ENCODE measurements at places on chromosomes 1 and 21.

GRCh38 chr1:103087256-103087655, 21.1 kb downstream of the COL11A1 start:
- no peak overlapping the region for H3K4me3 ChIP-seq
- no peak overlapping the region for H3K27ac ChIP-seq
- H3K4me1 ChIP-seq: no peaks in the 10 kb centered on the region

DNA sequence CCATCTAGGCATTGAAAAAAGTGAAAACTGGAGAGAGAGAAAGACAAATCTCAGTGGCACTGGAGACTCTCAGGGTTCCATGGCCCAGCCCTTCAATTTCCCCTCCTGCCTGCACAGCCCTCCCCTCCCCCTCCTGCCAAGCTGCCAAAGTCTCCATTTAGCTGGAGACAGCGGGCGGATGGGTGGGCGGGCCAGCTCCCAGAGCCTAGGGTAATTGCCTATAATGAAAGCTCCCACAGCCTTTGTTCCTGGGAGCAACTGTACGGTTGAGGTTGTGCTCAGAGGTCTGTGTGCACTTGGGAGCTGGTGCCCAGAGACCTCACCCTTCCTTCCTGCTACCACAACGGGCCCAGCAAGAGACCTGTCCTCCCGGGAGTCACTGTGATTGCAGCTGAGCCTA, 89.6 kb downstream of the NAV1 start:
- DNase-seq: no peak
- H3K4me1 ChIP-seq: no peaks in the 10 kb centered on the region
- no peak overlapping the region for H3K4me3 ChIP-seq
- H3K27me3 ChIP-seq: no peaks in the 10 kb centered on the region

DNA sequence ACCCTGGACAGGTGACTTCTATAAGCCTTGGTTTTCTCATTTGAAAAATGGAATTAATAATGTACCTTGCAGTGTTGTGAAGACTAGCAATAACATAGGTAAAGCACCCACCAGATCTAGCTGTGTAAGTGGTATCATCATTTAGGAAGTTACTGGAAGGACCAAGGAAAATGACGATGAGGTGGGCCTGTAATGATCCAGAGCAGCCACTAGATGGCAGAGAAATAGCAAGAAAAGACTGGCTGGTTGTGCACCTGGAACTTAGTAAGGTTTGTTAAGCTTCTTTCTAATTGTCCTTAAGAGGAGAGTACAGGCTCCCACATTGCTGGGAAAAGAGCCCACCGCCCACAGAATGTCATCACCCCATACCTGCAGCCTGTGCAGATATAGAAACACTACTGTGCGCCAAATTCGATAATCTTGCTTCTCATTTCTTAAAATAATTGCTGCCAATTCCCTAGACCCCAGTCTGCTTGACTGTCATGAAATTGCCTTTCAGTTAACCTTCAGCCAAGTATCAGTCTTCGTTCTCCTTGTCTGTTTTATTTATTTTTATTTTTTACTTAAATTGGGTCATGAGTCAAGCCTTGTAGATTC, 37.2 kb downstream of the WNT4 start:
- H3K27ac ChIP-seq: no peak overlapping the region
- DNase-seq: no peak
- H3K27me3 ChIP-seq: no peaks in the 10 kb centered on the region
- no peaks in the 10 kb centered on the region for H3K36me3 ChIP-seq
- H3K4me1 ChIP-seq: peaks cover 77% of the 10 kb centered on the region

- peak within 1 kb of the TSS; percentile 47 for H3K4me3 ChIP-seq
- DNase-seq: peak; percentile 91
- peaks cover 25% of the 10 kb centered on the region for H3K4me1 ChIP-seq
- H3K27me3 ChIP-seq: peaks cover 3% of the 10 kb centered on the region
Observed at GRCh38 chr1:71047635-71048607, at the start of gene PTGER3. Gene PTGER3, minus strand, starts transcription at chr1:71047816. Its CDS starts 239 bp downstream, at chr1:71047577.

DNA sequence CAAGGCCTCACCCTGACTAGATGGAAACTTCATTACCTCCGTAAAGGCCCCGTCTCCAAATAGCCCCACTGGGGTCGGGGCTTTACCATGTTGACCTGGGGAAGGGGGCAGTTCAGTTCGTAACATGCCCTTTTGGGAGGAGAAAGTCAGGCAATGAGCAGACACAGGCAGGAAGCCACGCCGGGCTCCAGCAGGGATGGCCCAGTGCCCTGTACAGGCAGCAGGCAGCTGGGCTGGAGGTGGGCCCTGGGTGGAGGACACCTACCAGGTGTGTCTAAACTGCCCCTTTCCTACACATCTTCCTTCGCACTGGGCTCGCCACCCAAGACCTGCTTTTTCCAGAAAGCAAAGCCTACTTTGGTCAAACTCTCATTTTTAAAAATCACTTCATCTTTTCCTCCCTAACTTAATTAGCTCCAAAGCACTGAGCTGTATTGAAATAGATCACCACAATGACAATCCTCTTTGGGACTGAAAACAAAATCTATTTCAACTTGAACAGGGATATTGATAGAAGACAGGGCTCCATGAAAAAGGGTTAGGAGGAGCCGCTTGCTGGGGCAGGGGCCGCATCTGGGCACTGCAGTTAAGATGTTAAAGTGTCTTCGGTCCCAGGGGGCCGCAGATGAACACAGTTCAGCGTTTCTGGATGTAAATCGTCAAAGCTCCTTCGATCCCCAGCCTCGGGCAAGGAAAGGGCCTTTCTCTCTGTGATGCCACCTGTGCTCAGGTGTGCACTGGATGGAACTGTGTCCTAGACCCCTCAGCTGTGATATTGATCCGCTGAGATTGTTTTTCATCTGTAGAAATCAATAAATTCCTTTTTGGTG, 104.6 kb downstream of the PDE9A start:
- no peak overlapping the region for H3K27ac ChIP-seq
- DNase-seq: no peak
- H3K4me3 ChIP-seq: no peak overlapping the region
- H3K27me3 ChIP-seq: no peaks in the 10 kb centered on the region
- peaks cover 54% of the 10 kb centered on the region for H3K36me3 ChIP-seq

- peaks cover 26% of the 10 kb centered on the region for H3K4me1 ChIP-seq
- no peak for DNase-seq
- no peaks in the 10 kb centered on the region for H3K27me3 ChIP-seq
- no peak overlapping the region for H3K4me3 ChIP-seq
Observed at GRCh38 chr1:113453771-113454083, 63.4 kb downstream of the MAGI3 start.

DNA sequence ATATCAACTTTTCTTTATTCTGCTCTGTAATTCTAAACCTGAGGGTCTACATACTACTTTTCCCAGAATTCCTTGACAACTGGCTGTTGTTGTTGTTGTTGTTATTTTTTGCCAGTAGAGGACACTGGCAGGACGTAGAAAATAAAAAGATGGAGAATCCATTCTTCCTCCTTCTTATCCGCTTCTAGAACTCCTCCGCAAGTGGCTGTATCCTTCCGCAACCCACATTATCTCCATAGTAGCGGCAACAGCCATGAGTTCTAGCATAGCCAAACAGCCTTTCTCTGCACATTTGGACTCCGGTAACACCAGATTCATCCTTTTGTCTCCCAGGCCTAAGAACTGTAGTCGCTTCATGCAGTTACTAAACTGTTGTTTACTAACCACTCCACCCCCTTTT, 91.1 kb upstream of the CACHD1 start:
- H3K27me3 ChIP-seq: no peaks in the 10 kb centered on the region
- no peak for DNase-seq
- H3K36me3 ChIP-seq: no peaks in the 10 kb centered on the region
- H3K4me1 ChIP-seq: no peaks in the 10 kb centered on the region
- no peak overlapping the region for H3K4me3 ChIP-seq

DNA sequence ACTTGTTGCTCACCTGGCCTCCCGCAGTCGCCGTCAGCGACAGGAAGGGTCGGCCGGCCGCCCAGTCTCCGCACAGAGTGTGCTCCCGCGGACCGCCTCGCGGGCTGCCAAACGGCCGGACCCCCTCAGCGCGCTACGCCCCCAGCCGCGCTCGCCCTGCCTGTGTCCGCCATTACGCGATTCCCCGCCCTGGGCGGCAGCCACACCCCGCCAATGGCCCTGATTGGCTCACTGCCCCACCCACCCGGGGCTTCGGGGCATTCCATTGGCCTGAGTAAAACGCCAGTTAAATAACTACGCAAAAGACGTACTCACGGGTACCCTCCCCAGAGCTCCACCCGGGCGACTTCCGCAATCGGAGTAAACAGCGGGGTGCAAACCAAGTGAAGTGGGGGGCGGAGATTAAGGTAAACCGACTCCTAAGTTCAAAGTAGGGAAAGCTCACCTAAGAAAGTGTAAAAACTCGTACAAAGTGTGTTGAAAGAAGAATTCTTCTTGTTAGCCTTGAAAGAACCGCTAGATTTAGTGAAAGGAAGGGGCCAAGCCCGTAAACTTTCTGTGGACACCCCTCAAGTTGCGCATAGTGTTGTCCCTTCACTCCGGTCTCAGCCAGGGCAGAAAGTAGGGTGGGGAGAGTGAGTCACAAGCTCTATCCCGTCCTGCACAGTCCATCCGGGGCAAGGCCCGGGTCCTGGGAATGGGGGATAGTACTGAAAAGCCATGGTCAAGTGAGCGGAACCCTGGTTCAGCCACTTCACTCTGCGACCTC, at the start of gene WASF2:
TSS of gene WASF2 (minus strand) at position 195 of the 769 bp plus-strand sequence. CDS start 61,277 bp downstream, outside the sequence.
- no peaks in the 10 kb centered on the region for H3K36me3 ChIP-seq
- H3K4me1 ChIP-seq: no peaks in the 10 kb centered on the region
- H3K27me3 ChIP-seq: no peaks in the 10 kb centered on the region
- DNase-seq: peak; percentile 99

DNA sequence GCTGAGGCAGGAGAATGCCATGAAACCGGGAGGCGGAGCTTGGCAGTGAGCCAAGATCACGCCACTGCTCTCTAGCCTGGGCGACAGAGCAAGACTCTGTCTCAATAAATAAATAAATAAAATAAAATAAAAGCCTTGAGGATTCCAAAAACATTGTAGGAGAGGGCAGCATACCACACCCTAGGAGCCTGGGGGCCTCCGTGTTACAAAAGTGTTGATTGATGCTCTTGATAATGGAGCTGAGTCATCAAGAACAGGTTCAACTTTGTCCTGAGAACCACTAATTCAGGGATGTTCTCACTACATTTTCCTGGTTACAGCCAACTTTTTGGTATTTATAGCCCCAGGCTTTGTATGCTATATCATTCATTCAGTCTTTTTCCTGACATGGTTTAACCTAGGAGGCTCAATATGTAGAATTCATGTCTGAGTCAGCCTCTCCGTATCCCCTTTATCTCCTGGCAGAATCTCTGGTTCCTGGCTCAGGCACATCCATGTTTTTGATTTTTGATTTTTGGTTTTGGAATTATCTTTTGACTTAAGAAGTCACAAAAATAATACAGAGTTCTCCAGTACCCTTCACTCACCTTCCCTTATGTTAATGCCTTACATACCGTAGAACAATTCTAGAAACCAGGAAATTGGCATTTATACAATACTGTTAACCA, 69.4 kb downstream of the LRRC8D start:
- no peaks in the 10 kb centered on the region for H3K4me1 ChIP-seq
- DNase-seq: no peak
- H3K36me3 ChIP-seq: no peaks in the 10 kb centered on the region
- H3K4me3 ChIP-seq: no peak overlapping the region

GRCh38 chr1:201537891-201538611, 876 bp upstream of the NAV1 start:
- no peaks in the 10 kb centered on the region for H3K36me3 ChIP-seq
- peaks cover 70% of the 10 kb centered on the region for H3K4me1 ChIP-seq
- H3K27me3 ChIP-seq: no peaks in the 10 kb centered on the region
- peak overlapping the region; percentile 71 for H3K4me3 ChIP-seq
- DNase-seq: no peak
- peak overlapping the region; percentile 93 for H3K27ac ChIP-seq

DNA sequence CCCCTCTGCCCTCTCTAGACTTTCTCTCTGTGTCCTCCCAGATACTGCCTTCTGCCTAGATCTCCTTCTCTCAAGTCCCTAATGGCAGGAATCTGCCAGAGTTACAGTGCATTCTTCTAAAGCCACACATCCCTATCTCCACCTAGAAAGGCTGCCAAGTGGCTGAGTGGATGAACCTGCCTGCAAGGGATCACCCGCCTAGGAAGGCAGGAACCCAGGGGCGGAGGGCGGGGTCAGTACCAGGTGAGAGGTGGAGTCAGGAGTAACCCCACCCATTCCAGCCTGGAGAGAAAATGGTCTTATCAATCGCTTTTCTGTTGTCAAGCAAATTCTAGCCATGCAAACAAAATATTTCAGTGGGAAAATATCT, 60.8 kb downstream of the BCAR3 start:
- H3K36me3 ChIP-seq: no peaks in the 10 kb centered on the region
- DNase-seq: no peak
- no peaks in the 10 kb centered on the region for H3K27me3 ChIP-seq
- peaks cover 24% of the 10 kb centered on the region for H3K4me1 ChIP-seq
- no peak overlapping the region for H3K4me3 ChIP-seq
- no peak overlapping the region for H3K27ac ChIP-seq

DNA sequence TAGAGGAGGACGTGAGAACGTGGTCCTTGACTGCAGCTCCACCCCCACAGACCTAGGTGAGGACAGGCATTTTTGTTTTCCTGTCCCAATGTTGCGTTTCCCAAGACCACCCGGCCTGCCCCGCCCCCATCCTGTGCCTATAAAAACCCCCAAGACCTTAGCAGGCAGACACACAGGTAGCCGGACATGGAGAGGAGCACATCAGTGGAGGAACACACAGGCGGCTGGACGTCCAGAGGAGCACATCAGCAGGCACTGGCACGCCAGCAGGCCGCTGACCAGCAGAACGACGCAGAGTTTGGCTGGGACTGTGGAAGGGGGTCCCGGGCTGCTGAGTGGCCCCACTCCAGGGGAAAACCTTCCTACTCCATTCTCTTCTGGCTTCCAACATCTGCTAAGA, 12.7 kb upstream of the HMGCL start:
- H3K27ac ChIP-seq: no peak overlapping the region
- DNase-seq: no peak
- H3K4me1 ChIP-seq: no peaks in the 10 kb centered on the region
- no peaks in the 10 kb centered on the region for H3K36me3 ChIP-seq
